IPS-NIHi11 (cell line): ENCODE measurements at places on chromosomes 3 and 15.

DNA sequence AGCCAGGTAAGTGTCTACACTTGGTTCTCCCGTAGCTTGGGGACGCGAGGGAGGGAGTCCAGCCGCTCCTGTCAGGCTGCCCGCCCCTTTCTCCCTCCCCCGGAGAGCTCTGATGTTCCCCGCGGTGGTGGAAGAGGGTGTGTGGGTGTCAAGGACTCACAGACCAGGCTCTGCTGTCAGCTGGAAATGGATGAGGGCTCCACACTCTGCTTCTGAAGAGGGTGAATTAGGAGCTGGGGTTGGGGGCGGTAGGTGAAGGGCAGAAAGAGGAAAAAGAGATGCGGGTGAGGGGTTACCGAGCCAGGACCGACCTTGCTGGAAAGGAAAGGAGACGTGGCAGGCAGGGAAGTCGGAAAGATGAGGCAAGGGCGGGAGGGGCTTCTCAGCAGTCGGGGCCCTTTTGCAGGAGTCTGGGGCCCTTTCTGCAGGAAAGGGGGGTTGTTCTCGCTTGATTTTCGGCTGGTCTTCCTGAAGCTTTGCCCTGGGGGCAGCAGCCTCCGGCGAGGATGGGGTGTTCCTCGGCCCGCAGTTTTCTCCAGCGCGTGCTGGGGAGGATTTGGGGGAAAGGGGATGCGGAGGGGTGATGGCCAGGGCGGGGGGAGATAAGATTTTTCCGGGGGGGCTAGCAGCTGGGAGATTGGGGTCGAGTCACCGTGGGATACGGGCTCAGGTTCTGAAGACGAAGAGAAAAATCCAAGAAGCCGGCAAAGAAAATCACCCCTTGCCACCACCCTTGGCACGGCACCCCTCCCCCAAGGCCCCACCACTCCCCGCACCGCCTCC, 602 bp upstream of the BAHD1 start:
- no peak for DNase-seq

GRCh38 chr3:116270056-116270455, 175.2 kb downstream of the LSAMP start:
- DNase-seq = no peak

- no peak for DNase-seq
These were observed 174.1 kb downstream of the UACA start for GRCh38 chr15:70589221-70589620.

GRCh38 chr3:31421314-31422048, 111.2 kb upstream of the STT3B start:
- no peak for DNase-seq

DNA sequence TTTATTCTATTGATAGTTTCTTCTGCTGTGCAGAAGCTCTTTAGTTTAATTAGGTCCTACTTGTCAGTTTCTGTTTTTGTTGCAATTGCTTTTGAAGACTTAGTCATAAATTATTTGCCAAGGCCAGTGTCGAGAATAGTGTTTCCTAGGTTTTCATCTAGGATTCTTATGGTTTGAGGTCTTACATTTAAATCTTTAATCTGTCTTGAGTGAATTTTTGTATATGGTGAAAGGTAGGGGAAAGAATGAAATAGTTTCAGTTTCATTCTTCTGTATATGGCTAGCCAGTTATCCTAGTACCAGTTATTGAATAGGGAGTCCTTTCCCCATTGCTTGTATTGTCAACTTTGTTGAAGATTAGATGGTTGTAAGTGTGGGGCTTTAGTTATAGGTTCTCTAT, 10.6 kb upstream of the GCSAM start:
- DNase-seq = no peak

DNA sequence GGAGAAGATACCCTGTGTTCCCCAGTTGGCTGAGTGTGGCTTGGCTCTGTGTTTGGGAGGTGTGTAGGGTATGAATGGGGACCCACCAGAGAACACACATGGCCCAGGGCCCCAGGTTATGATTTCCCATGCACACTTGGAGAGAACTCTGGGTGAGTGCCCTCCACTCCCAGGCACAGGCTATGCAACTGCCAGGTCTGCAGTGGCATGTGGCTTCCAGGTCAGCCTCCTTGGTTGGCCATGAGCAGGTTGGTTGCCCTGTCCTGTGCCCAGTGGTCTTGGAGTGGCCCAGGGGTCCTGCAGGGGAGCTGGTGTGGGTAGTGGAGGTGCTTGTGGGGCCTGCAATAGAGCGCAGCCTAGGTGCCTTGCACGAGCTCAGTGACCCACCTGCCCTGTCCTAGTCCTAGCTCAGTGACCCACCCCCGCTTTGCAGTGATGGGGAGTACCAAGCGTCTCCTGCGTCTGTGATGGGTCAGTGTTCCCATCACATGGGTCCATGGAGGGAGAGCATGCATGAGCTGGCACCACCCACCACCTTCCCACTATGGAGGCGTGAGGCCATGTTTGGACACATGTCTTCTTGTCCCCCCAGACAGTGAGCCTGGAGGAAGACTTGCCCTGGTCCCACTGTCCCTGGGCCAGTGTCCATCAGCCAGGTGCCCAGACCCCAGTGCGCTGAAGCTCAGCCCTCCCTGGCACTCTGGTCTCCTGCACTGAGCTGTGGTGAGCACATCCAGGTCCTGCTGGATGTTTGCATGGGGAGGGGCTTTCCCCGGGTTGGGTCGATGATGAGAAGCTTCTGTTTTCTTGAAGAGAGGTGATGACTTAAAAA, 217.3 kb downstream of the SNRPN start:
- no peak for DNase-seq
